ENCODE measurements at places on chromosomes 4 and X. TPM values are rescaled to one million over a fixed set of nuclear protein-coding genes. Genes with fewer than 3 reads are reported as not detected.

- DNase-seq = no peak
These were observed 2.8 kb upstream of the CHIC2 start for GRCh38 chr4:54067166-54067565.

GRCh38 chr4:76306882-76307659 lies 538 bp downstream of the STBD1 start:
- DNase-seq = peak; percentile 62

VCX3B gene
- total RNA-seq = not detected

GRCh38 chr4:176270669-176271068 lies 1.6 kb upstream of the ASB5 start:
- DNase-seq = peak; percentile 24
